ENCODE measurements at places on chromosomes 5 and 9.

DNA sequence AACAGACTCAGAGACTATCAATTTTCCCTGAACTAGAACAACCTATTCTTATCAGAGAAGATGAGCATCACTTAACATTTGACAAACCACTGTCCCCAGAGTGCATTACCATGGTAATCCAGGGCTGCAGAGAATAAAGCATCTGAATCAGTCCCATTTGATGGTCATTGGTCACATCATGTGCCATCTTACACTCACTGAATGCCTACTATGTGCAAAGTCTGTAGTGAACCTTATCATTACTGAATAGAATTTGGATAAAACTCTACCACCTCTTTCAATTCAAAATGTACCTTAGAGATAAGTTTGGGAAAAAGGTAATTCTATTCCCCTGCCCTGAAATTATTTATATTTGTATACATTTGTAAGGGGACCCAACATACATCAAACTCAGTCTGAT is 156.4 kb upstream of the TRPC7 start:
- no peak for DNase-seq

GRCh38 chr5:148939676-148940075 is 113.3 kb downstream of the ADRB2 start:
- DNase-seq: peak; percentile 74

GRCh38 chr5:115557667-115558387 is 13.3 kb upstream of the FEM1C start:
- no peak for DNase-seq

DNA sequence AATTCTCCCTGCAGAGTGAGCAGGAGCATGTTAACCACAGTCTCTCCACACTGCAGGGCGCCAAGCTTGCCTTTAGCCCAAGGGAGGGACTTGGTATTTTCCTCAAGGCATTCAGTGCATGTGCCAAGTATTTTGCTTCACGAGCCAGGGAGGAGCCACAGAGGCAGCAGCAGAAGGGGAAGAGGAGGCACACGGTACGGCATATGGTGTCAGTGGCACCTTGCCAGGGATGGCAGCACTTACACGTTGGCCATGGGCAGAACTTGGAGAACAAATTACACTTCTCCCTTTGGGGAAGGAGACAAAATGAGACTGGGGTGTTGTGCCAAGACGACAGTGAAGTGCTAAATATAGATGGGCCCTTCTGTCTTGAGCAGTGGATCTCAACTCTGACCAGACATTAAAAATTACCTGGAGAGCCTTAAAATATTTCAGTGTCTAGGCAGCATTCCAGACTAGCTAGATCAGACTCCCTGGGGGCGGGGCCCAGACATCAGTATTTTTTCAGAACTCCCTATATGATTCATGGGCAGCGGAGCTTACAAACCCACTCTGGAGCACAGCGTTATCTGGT is 155.8 kb downstream of the DRD1 start:
- DNase-seq: no peak

DNA sequence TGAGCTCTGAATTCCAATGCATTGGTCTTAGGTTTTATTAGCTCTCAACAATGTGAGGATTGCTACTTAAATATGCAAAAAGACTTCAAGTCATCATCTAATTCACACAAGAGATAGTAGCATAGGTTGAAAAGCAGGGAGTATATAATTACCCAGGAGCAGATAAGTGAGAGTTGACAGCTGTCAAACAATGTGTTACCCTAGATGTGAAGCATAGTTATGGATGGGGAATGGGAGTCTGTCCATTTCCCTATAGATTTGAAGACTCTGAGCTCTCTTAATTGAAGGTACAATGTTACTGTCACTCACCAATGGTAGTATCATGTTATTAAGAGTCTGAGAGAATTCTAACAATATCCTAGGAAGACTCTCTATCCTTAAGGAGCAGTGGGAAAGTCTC is 160.7 kb downstream of the KCTD16 start:
- DNase-seq: no peak

GRCh38 chr5:163248333-163248732 is 189.1 kb upstream of the CCNG1 start:
- DNase-seq: no peak

DNA sequence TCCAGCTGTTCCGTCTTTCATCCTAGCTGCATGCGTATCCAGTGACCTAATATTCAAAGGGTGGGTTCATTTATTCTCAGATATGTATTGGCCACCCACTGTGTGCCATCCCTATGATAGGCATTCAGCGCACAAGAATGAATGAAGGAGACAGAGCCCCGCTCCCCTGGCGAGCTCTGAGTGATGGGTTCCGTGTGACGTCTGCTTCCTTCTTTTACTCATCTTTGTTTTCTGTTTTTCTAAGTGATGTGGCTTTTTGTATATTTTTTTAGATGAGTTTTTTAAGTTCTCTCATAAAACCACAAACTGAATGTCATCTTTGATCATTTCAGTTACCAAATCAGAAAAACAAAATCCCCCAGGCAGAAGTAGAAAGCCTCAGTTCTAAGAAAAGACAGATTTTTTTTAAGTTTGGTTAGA is 168.3 kb upstream of the OTULINL start:
- no peak for DNase-seq

GRCh38 chr9:3138231-3139229 is 294.6 kb upstream of the PUM3 start:
- DNase-seq: no peak

GRCh38 chr9:130030651-130031127 is 12.3 kb downstream of the FNBP1 start:
- no peak for DNase-seq

DNA sequence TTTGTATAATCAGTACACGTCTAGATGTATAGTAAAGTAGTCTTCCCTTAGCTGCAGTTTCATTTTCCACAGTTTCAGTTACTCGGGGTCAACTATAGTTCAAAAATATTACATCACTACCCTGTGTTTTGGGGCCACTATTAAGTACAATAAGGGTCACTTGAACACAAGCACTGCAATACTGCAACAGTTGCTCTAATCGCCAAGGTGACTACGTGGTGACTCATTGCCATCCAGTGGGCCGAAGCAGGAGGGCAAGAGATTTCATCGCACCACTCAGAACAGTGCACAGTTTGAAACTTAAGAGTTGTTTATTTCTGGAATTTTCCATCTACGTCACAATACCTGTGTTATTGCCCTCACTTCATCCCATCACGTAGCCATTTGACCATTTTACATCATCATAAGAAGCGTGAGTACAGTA is at the start of gene ARL14EPL:
Gene ARL14EPL, plus strand, starts transcription at position 379 of the 424 bp plus-strand sequence. CDS start 18,994 bp downstream, outside the sequence.
- DNase-seq: peak; percentile 76

GRCh38 chr9:131465401-131465800 is 37.3 kb upstream of the POMT1 start:
- no peak for DNase-seq

GRCh38 chr5:118224546-118224945 is 763.8 kb downstream of the DTWD2 start:
- DNase-seq: no peak

Data from HFFc6 (cell line).